ENCODE measurements at places on chromosomes 4 and X. TPM values are rescaled to one million over a fixed set of nuclear protein-coding genes. Genes with fewer than 3 reads are reported as not detected.

The PDCL2 gene
- not detected for total RNA-seq

The HS3ST1 gene
- total RNA-seq = 3.0 TPM

The DGAT2L6 gene
- not detected for total RNA-seq

The SMC1A gene
- 15.2 TPM for total RNA-seq

DNA sequence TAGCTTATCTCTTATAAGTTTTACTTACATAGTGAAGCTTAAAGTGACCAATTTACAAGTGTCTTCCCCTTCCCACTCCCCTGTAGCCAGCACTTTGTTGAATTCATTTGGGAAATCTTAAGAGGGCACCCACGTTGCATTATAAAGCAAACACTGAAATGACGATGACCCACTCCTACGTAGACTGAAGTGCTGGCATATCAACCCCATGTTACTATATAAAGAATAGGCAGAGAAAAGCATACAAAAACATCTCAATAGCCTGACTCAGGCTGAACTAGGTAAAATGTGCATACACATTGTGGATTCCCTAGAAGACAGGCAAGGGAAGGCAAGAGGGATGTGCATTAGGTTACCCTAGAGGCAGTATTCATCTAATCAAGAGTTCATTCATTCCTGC is 313.4 kb downstream of the TENM3 start:
- no peak for DNase-seq

DNA sequence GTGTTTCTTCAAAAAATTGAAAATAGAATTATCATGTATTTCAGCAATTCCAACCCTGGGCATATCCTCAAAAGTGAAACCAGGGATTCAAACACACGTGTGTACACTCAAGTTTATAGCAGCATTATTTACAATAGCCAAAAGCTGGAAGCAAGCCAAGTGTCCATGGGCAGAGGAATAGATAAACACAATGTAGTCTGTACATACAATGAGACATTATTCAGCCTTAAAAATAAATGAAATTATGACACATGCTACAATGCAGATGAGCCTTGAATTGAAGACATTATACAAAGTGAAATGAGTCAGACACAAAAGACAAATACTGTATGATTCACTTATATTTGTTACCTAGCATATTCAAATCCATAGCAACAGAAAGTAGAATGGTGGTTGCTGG is 853.4 kb downstream of the STIM2 start:
- no peak for DNase-seq

- DNase-seq = no peak
Observed at GRCh38 chr4:153419673-153420278, 46.4 kb upstream of the TMEM131L start.

GRCh38 chrX:17748684-17749083 is 11.4 kb downstream of the SCML1 start:
- no peak for DNase-seq

DNA sequence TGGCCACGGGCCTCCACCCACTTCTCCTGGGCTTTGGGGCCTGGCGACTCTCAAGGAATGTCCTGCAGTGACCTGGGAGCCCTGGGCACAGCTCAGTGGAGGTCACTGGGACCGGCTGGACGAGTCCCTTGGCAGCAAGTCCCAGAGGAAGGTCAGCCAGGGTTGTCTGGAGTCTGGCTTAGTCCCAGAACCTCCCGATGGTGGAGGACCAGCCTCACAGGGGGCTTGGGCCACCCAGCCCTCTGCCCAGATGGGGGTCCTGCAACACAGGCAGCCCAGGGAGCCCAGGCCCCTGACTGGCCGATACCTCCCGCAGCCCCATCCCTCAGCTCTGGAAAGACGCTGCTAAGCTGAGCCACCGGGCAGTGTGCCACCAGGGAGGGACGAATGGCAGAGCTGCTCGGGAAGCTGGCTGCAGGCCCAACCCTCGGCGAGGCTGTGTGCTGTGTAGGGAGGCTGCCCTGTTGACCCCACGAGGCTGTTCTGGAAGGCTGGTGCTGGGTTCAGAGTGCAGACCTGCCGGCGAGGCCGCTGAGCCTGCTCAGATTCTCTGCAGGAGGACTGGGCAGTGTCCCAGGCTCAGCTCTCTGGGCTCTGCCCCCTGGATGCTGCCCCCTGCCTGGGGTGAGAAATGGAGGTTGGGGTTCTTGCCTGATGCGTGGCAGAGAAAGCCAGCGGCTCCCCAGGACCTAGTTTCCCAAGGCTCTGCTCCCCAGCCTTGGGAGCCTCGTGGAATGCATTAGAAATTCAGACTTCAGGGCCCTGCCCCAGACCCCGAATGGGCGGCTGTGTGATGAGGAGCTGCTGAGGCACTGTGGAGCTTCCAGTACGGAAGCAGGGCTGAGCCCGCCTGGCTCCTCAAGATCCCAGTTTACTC is 61.7 kb downstream of the ADRA2C start:
- no peak for DNase-seq

DNA sequence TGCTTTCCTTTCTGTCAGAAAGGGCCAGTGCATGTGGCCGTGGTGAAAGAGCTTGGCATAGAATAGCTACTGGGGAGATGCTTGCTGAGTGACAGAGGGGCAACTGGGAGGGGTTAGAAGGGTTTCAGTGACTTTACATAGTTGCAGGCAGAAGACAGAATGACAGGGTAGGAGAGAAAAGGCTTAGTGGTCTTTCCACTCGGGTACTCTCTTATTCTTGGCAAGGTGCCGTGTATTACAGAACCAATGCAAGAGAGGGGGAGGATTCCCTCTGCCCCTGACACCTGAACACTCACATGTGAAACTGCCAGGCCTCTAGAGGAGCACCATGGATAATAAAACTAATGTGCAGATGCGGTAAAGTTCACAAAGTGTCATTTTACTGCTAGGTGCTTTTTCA is 228.2 kb downstream of the MGST2 start:
- no peak for DNase-seq

DNA sequence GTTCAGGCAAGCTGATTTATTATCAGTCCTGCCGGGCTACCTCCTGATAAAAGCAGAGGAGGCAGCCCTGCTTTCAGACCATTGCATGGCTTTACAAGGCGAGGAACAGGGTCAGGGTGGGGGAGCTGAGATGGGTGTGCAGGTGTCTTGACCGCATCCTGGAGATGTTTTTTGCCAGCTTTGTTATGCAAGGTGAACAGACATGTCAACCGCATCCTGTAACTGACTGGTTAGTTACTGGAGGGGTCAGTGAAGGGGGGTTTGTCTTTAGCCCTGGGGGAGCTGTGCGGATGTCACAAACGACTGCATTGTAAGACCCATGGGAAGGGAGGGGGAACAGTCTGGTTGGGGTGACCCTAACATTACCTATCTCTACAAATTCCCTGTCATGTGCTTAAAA is 10.0 kb downstream of the ADAM29 start:
- DNase-seq = no peak

GRCh38 chr4:72857787-72858186 is 211.7 kb downstream of the COX18 start:
- DNase-seq = no peak

- no peak for DNase-seq
Observed at GRCh38 chr4:10629394-10629793, 55.2 kb downstream of the CLNK start.

- DNase-seq = no peak
Observed at GRCh38 chr4:84870398-84871163, 95.9 kb downstream of the WDFY3 start.

GRCh38 chr4:38161208-38162113 is 201.3 kb downstream of the PTTG2 start:
- DNase-seq = no peak

DNA sequence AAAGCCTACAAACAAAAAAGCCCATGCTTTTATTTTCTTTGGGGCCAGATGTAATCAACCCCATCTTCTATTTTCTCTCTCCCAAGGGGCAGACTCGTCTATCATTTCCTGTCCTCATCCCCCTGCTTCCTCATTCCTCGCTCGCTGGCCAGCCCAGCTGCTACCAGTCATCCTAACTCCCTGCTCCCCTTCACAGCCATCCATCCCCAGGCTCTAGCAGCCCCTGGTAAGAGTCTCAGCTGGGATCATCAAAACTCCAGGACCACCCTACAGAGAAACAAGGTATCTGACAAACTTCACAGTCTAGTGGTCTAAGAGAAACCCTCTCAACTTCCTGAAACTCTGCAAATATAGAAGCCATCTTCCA is 23.6 kb downstream of the SH3KBP1 start:
- no peak for DNase-seq

Data from urinary bladder (tissue), 4 donors.